ENCODE measurements at places on chromosomes 4 and X. TPM values are rescaled to one million over a fixed set of nuclear protein-coding genes. Genes with fewer than 3 reads are reported as not detected.

AMOT gene
- 10.7 TPM for total RNA-seq

MAGEE2 gene
- total RNA-seq = not detected

SLC49A3 gene
- 5.2 TPM for total RNA-seq

RTL9 gene
- under 0.01 TPM for total RNA-seq

KLHL4 gene
- total RNA-seq = under 0.01 TPM

GBA3 gene
- total RNA-seq = not detected

ARSJ gene
- total RNA-seq = 17.0 TPM

SPON2 gene
- total RNA-seq = 703 TPM

LAMP2 gene
- total RNA-seq = 130 TPM

CSN2 gene
- not detected for total RNA-seq

C4orf51 gene
- total RNA-seq = not detected

GIMD1 gene
- total RNA-seq = not detected

SLC26A1 gene
- total RNA-seq = 0.47 TPM

ZFP42 gene
- total RNA-seq = under 0.01 TPM

SPANXA2 gene
- total RNA-seq = not detected

JAKMIP1 gene
- not detected for total RNA-seq

DCAF4L1 gene
- total RNA-seq = not detected

GAGE12J gene
- not detected for total RNA-seq

USP51 gene
- 1.9 TPM for total RNA-seq

Measured in bronchial smooth muscle cell (primary cell).